ENCODE measurements at places on chromosomes 2 and 18.

DNA sequence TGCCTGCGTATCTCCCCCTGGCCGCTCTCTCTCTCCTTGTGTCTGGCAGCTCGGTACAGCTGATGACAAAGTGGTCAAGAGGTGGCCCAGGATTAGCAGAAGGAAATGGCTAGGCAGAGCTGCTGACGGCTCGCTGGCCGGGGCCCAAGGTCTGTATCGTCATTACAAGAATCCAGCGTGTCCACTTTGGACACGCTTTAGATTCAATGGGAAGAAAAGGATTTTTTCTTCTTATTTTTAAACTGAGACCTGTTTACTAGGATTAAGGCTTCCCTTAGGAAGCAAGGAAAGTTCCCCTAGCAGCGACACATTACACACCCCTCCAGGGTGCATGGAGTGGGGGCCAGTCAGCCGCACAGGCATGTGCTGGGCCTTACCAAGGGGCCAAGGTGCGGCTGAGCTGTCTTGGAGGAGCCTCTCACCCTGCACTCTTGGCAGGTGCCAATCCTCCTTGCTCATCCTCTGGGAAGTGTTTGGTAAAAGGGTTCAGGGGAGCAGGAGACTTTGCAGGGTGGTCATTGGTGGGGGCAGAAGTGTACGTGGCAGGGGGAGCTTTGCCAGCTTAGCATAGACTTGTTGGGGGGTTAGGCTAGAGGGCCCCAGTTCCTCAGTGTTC is 76.8 kb downstream of the POLR1A start:
- DNase-seq: no peak

- no peak for DNase-seq
These were observed 31.6 kb downstream of the LIMS1 start for GRCh38 chr2:108565778-108566375.

GRCh38 chr2:154692927-154693326 is 5.6 kb upstream of the KCNJ3 start:
- DNase-seq: no peak

- no peak for DNase-seq
These were observed 856 bp upstream of the PLA2R1 start for GRCh38 chr2:160063271-160063670.

DNA sequence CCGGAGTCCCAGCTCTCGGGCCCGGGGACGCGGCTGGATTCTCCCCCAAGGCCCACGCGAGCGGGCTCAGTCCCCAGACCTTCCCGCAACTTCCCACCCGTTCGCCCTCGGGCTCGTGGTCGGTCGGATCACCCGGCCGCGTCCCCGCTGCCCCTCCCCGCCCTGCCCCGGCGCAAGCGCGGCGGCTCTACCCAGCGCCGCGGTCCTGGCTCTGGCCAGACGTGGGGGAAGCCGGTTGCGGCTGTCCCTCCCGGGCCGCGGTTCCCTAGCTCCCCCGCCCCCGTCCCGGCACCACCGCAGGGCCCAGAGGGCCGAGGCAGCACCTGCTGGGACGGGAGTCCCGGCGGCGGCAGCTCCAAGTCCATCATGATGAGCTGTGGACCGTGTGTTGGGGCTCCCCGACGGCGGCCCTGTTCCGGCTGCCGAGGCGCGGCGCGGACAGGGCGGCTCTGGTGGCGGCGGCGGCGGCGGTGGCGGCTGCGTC is 276 bp downstream of the NFE2L2 start:
- DNase-seq: no peak

DNA sequence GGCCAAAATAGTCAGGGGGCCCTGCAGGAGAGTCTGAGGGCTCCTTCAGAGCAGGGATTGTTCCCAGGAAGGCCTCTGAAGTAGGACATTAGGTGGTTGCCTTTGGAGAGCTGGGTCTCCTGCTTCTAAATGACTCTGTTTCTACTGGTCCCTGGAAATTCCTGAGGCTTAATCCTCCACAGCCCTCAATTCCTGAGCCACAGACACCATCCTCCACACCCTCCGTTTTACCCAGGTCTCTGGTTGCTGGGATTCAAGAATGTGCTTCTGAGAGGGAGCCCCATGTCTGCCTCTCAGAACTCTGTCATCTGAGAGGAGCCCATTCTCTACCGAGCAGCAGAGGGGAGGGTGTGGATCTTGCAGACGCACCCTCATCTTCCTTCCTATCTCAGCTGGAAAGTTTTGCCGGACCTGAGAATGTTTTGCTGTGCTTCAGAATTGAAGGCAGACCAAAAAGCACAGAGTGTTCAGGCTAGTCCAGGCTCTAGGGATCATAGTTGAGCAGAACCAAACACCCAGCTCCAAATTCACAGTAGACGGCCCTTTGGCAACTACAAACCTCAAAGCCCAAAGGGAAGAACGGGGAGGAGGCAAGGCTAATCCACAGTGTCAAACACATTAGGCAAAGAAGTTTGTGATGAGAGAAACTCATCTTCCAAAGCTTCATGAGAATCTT is 8.1 kb downstream of the VIT start:
- DNase-seq: no peak

- DNase-seq: no peak
These were observed 3.0 kb downstream of the EXOC6B start for GRCh38 chr2:72822794-72823193.

DNA sequence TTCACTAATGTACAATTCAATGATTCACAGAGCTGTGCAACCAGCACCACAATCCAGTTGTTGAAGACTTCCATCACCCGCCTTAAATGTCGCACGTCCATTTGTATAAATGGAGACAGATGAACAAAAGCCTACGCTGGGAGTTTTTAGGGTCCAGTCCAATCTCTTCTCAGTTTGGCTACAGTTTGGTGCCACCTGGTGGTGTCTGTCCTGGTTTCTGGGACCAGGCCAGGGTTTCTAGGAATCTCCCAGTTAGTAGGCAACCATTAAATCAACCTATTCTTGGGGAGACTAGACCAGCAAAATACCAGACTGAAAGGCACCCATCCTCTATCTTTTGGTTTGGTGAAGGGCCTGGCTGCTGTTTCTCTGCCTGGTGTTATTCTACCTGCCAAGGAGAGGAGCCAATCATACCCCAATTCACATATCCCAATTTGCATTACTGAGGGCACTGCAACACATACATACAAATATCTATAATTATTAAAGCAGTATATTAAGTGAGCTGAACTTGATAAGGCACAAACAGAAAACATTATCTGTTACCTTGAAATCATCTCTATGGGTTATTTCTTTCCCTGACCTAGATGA is 3.2 kb upstream of the DDX1 start:
- no peak for DNase-seq

DNA sequence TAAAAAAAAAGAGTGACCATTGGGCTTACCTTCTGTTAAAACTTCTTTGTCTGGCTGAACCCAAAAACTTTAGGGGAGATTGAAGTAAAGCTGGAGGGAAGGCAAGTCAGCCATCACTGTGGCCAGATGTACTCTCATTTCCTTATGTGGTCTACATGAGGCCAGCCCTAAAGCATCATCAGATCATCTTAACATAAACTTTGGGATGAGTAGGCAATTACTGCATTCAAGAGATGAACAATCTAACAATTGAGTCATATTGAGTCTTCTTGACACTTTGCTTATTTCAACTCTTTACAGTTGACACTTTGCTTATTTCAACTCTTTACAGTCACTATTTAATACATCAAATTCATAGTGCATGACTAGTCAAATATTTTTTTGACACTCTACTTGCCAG is 155.6 kb downstream of the QPCT start:
- no peak for DNase-seq

DNA sequence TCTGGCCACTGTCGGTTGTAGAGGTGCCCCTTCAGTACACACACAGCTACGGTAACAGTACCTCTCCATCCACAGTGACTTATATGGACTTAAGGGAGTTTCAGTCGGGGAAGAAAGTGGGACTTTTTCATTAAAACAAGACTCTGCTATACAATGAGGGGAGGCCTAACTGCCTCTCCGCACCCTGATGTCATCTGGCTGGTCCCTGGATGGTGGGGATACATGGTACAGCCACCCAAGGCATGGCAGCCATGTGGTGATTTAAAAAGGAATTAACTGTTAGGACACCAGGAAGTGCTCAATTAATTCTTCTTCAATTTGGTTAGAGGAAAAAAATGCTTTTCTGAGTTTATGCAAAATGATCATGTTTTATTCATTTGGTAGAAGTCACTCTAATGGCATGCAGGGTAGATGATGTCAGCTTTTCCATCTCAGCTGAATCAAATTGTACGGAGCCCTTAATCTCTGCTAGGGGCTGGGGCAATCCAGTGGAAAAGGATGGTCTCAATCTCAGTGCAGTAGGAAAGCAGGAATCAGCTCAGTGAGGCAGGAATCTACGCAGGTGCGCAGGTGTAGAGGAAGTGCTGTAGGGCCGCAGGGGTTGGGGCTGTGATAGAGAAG is 243.9 kb downstream of the PRKCE start:
- peak; percentile 17 for DNase-seq

- DNase-seq: no peak
These were observed 20.1 kb upstream of the MGAT5 start for GRCh38 chr2:134233728-134234136.

GRCh38 chr2:215479536-215480240 is 43.8 kb upstream of the FN1 start:
- no peak for DNase-seq

DNA sequence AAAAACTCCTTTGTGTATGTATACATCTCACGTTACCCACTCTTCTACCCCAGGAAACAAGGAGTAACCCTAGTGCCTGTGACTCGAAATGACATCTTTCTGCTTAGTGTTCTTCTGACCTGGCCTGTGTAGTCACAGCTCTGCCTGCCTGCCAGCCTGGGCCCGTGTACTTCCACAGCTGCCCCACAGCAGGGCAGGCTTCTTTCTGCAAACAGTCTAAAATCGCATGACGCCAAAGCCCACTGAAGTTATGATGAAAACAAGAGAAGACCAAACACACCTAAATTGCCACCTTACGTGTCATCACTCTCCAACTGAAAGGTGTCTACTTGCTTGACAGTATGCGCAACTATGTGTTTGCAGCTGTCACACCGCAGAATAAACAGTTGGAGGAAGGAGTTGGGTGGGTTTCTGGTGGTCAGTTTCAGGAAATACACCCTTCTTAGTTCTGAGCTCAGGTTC is 1.5 kb downstream of the GAREM1 start:
- DNase-seq: no peak

DNA sequence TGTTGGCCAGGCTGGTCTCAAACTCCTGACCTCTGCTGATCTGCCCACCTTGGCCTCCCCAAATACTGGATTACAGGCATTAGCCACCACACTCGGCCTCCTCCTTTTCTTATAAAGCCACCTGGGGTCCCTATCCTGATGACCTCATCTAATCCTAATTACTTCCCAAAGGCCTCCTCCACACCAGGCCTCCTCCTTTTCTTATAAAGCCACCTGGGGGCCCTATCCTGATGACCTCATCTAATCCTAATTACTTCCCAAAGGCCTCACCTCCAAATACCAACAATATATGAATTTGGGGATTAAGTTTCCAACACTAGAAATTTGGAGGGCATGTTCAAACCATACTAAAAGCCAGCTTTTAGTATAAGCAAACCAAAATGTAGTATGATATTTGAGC is 9.7 kb upstream of the RMC1 start:
- no peak for DNase-seq

DNA sequence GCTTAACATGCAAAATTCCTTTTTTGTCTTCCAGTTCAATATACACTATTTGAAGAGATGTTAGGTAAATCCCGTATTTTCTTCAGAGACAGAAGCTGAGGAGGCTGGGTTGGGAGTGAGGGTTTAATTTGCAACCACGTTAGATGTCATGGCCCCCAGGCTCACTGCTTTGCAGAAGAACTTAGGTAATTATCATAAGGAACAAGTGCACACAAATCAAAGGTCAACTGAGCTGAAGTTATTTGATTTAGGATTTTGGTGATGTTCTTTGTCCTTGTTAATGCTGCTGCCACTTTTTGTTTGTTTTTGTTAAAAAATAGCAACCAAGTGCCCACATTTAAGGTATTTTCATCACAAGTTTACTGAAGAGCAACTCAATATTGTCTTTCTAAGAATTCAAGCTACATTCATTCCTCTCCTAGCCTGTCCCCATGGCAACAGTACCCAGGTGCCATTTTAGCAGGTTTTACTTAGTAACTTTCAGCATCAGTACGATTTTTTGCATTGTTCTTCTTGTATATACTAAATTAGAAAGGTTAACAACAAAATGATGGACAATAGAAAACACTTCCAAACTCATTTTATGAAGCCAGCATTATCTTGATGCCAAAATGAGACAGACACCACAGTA is 62.9 kb upstream of the NDUFV2 start:
- DNase-seq: no peak
